ENCODE measurements at places on chromosomes 11 and 22.

GRCh38 chr22:37054600-37055365 lies 3.2 kb downstream of the KCTD17 start:
- no peak for DNase-seq

DNA sequence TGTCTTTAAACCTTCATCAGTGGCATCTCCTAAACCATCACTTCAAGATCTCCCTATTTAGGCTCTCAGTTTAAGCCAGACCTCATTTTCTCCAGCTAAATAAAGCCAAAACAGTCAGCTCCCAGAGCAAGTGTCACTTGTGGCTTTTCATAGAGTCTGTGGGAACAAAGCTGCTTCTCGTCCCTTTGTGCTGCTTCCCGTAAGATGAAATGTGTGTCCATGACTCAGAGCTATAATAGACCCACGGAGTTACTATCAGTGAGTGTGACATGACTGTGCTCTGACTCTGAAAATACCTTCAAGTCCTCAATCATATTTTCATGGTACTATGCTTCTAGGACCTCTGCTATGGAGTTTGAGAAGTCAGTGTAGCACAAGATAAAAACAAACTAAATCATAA lies 57.3 kb upstream of the SLN start:
- DNase-seq: no peak

DNA sequence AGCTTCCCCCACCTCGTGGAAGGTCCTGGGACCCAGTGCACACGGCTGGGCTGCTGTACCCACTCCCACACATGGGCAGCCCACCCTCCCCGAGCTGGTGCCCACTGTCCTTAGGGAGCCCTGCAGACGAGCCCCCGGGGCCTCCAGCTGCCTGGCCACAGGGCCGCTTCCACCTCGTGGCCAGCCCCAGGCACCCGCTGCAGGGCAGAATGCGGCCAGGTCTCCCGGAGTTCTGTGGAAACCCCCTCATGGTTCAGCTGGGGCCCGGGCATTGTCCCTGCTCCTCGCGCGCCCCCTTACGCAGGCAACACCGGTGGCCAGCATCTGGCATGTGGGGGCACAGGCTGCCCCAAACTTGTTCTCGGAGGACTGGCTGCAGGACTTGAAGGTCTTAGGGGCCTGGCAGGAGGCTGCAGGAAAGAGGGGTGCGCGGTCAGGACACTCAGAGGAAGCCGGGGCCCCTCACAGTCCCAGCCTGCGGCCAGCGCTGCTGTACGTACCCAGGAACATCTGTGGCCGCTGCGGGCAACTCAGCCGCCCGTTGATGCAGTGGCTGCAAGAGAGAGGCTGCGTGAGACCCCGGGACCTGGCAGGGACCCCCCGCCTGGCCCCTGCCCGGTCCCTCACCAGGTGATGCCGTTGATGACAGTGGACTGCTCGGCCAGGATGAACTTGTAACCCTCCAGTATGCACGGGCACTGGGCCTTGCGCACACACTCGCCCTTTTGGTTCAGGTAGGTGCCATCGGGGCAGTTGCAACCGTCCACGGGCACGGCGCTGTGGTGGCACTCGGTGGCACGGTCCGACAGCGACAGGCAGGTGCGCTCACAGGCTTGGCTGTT lies 9.7 kb downstream of the MUC6 start:
- DNase-seq: no peak

DNA sequence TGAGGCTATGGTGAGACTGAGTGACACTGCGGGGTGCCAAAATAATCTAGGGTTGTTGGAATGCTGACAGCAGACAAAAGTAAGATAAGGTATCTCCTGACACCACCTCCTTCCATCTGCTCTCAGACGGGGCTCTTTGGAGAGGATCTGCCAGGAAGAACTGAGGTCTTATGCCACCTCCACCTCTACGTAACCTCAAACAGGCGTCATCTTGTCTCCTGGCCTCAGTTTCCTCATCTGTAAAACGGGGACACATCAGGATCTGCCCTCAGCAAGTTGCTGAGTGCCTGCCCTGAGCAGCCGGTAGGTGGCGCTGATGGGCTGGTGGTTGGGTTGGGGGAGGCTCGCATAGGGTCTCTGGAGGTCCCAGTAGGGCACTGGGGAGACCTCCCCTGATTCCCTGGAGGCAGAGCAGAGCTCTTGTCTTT lies 1.7 kb upstream of the MYEOV start:
- DNase-seq: no peak

DNA sequence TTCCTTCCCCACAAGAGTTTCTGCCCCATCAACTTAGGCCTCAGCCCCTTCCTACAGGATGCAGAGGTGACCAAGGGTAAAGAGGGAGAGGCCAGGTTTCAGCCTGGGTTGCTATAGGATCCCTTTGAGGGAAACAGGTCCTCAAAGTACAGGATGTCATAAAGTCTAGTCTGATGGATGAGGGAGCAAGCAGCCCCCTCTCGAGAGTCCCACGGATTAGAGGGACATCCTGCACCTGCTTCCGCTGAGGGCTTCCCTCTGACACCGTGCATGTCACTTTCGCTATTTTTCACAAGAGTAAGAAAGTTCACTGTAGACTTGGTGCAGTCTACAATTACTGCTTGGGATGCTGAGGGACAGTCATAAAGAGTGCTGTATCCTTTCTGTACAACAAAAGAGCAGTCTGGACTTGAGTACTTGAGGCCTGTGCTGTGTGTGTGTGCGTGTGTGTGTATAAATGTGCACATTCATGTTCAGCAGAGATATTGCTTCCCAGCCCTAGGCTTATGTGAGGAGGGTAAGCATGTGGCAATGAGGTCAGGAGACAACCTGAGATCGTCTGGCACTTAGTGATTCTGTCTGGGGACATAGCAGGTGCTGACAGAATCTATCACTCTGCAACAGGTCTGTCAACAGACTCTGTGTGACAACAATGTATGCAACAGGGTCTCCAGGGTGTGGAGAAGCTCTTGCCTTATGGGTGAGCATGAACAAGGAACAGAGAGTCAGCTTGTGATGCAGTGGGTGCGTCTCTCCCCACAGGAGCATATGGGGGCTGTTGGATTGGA lies 18.0 kb upstream of the CHST1 start:
- DNase-seq: no peak

GRCh38 chr11:110613197-110613918 lies 98.9 kb downstream of the ARHGAP20 start:
- DNase-seq: no peak

DNA sequence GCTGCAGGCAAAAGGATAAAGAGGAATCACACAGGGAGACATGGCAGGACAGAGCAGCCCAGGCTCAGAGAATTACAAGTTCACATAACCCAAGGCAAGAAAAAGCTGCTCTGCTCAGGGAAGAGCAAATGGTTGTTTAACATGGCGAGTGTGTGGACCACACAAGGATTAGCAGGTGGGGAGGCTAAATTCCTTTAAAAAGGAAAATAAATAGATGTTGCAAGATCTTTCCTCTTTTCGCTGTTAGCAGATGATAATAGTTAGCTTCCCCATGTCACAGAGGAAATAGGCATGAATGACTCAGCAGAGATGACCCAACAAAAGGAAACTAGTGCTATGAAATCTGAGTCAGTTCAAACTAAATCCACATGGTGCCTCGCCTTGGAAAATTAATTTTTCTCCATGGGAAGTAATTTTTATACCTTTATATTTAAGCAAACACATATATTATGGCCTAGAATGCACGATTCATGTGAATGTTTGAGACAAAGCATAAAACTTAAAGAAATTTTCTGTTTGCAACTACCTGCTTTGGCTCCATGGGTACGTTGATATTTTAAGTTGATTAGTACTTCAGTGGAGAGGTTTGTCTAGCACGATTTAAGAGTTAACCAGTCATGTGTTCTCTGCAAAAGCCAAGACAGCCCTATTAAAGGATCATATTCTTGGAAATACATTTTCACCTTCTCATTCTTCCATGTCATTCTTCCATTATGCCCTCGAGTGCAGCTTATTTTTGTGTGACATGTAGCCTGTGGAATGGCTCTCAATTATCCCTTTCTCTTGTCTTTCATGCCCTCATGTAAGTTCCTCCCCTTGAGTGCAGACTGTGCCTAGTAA lies 38.5 kb upstream of the FJX1 start:
- no peak for DNase-seq

GRCh38 chr11:31645747-31646146 lies 136.2 kb downstream of the ELP4 start:
- DNase-seq: no peak

DNA sequence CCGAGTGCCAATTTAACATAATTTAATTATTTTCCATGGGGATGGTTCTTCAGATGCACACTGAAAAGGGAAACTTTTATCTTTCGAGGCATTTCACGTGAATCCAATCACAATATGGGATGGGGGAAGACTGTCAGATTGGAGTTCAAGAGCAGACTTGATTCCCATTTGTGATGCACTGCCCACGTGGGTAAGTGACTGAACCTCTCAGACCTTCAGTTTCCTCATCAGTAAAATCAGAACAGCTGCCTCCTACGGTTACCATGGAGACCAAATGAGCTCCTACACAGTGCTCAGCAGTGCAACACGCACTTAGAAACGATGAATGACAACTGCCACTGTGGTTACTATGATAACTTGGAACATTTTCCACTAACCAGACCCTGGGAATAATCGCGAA lies 21.7 kb downstream of the KIAA0930 start:
- DNase-seq: peak; percentile 20

- DNase-seq: no peak
Measured at GRCh38 chr22:37775785-37776638, 31.7 kb upstream of the GCAT start.

DNA sequence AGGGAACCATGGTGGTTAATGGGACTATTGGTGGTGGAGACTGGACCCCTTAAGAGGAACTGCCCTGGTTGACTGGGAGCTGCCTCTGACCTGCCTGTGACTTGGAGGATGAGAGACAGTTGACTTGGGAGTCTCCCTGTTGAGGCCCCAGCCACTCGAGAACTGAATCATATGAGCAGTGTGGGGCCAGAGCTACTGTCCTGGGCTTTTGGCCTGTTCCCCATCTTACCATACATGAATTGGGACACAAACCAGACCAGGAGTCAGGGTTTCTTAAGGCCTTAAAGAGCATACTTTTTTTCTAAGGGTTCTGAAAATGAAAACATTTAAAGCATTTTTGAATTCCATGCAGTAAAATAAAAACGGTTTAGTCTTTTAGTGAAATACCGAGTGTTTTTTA lies 92.8 kb downstream of the TEAD1 start:
- DNase-seq: no peak

DNA sequence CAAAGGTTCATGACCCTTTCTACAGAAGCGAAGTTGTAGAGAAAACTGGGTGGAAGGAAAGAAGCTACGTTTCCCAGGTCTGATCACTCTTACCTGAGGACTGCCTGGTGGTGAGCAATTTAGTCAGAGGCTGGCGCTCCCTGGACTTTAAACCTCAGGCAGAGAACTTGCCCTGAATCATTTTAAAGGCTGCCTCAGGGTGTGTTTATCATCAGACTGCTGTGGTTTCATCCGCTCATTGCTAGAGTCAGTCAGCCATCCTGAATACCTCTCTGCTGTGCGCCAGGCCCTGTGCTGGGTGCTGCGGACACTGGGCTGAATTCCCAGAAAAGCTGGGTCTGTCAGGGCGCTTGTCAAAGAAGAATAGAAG lies 2.7 kb downstream of the DTX4 start:
- no peak for DNase-seq

DNA sequence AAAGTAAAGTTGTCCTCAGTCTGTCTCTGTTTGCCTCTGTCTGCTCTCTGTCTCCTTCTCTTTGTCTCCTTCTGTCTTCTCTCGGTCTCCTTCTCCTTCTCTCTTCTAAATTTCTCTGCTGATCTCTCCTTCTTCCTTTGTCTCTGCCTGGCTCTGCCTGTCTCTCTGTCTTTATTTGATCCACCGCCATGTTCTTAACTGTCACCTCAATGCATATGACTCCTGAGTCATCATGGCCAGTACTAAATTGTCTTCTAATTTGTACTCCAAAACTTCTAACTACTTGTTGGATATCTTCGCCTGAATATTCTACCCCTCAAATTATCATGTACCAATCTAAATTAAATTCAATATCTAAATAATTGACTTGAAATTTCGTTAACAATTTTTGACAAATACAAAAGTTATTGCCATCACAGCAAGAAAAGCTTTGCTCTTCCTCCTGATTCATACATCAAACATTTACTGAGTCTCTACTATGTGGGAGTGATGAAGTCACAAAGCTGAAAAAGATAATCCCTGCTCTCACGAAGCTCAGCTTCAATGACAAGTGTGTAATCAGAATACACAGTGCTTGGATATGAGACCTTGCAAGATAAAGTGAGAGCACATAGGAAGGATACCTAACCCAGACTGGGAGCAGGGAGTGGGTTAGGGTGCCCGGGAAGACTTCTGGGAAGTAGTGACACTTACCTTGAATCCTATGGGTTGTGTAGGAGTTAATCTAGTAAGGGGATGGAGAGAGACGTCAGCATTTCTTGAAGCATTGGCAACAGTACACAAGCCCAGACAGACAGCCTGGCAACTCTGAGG lies 193.0 kb downstream of the MAML2 start:
- no peak for DNase-seq
